ENCODE measurements at places on chromosomes 6 and 20.

GRCh38 chr20:58213121-58213520 is 15.3 kb downstream of the ANKRD60 start:
- DNase-seq: no peak

DNA sequence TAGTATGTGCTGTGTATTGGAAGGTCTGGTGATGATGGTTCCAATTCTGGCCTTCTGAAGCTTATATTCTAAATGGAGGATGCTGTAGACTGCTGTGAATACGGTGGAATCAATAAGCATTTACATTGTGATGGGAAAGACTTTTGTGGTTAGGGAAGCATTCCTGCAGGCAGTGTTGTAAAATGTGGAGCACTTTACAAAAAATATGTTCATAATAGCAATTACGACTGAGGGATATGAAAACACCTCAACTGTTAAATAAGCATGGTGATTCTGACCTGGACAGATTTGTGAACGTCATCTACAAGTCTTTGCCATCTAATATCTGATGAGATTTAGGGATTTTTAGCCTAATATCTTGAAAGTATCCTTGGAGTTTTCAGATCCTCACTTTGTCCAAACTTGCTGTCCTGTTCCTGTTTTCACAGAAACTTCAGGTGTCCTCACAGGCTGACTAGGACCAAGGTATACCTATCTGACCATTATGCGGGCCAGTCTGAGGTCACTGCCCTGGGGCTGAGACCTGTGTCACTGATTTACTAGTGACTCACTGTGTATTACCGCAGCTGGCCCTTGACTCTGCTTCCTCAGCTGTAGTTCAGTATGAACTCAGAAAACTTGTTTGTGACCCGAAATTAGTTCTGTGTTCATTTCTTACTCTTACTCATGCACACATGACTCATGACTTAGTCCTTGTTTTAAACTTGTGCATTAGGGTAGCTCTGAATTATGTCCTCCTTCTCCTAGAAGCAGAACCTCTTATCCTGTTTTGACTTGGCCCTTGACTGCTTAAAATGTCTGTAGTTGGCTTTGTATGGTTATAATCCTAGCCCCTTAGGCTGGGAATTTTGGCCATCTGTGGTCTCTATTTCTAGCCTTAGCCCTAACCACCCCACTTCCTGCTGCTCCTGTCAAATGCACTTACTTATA is 343.0 kb downstream of the CDKAL1 start:
- no peak for DNase-seq

DNA sequence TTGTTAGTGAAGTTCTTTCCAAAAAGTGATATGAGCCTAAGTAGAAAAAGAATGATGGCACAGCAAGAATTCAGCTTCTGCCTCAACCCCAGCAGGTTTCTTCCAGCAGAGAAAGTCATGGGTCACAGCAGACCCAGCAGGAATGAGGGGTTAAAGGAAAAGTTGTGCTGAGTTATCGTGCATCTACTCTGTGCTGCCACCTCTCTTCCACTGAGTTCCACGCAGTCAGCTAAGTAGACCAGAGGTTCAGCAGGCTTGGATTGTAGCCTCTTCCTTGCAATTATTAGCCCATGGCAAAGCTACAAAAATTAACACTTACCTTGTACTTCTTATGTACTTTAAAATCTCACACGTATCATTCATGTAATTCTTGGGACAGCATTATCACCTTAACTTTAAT is 510.8 kb downstream of the PTPRT start:
- DNase-seq: no peak

GRCh38 chr6:143117108-143117507 is 56.4 kb downstream of the AIG1 start:
- no peak for DNase-seq

- DNase-seq: no peak
These were observed 9.1 kb upstream of the MAP1LC3A start for GRCh38 chr20:34549291-34549928.

DNA sequence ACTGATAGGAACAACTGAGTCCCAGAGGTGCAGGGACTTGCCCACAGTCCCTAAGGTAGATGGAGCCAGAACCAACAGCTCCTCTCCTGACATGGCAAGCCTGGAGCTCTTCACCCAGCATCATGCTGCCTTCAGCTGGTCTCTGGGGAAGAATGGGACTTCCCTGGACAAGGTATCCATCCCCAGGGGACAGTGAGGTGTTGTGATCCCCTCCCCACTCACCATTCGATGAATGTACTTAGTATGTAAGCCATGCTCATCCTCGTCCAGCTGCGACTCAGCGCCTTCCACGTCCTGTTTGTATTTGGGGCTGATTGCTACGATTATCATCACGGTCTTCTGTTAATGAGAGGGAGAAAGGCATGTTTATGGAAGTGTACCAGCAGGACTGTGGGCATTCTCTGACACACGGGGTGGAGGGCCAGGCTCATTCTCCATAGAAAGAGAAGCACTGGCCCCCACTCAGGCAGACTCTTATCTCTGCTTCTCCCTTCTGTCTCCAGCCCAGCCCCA is 39.4 kb downstream of the TRAF3IP2 start:
- no peak for DNase-seq

DNA sequence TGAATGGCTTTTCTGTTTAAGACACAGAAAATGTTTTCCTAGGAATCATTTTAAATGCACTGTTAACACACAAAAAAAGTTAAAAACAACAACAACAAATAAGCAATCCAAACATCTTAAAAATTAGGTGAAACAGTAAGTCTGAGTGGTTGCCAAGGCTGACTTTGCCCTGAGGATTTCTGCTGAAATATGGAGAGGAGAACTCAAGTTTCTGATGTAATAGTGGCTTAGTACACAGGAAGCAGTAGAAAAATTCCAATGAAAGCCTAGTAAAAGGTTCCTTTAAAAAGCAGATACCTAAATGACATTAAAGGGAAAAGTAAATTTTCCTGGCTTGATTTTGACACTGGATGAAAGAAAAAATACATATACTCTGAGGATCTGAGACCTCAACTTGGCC is 184.2 kb downstream of the EPM2A start:
- no peak for DNase-seq

DNA sequence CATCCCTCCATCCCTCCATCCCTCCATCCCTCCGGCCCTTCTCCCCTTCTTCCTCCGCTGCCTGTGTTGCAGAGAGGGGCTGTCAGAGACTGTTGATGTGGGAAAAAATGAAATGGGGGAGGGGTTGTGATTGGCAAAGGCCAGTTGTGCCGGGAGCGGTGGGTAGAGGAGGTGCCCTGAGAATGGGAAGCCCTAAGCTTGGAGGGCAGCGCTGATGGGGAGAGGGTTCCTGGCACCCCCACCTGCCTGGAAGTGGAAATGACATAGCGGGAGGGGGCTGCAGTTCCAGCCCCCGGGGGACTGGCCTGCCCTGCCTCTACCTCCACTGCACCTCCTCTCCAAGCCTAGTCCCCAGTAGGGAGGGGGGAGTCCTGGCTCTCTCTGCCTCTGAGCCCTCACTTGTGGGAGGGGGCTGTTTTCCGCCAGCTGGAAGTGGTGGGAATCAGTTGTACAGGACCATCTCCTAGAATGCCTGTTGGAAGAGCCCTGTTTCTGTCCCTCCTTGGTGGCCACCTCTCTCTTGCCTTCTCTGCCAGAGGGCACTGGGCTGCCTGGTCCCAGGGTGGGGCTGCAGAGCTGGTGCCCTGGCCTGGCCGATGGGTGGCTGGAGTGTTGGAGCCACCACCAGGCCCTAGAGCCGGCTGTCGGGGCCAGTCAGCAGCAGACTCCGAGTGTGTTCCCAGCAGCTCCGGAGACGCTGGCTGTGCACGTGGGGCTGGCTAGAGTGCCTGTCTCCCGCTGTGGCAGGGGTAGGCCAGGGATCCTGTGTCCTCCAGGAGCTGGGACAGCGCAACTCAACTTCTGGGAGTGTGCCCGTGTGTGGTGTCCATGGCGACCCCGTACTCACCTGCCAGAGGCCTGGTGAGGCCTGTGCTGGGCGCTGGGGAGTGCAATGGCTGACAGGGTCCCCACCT is 1.5 kb downstream of the DLGAP4 start:
- no peak for DNase-seq

- DNase-seq: no peak
These were observed 16.7 kb upstream of the DEF6 start for GRCh38 chr6:35280903-35281302.

DNA sequence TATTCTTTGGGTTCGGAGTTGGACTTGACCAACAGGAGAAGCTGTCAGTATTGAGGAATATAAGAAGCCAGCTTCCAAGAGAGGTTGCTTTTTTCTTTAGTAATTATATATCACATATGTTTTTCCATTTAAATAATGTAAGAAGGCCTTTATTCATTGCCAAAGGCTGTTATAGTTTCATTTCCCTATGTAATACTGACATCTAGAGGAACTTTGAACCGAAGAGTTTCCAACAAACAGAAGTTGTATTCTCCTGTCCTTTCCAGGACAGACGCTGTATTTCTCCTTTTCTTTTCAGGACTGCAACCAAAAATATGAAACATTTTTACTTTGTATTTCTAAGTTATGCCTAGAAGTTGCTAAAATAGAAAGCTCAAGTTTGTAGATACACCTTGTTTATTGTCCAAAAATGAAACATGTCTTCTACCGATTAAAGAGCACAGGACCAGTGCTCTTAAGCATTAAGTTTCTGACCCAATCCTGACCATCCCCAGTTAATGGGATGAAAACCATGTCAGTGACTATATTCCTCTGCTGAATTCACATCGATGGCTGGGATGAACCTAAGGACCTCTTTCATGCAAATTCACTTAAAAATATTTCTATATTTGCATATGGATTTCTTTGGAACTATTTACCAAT is 55.1 kb downstream of the MYLK4 start:
- DNase-seq: no peak

DNA sequence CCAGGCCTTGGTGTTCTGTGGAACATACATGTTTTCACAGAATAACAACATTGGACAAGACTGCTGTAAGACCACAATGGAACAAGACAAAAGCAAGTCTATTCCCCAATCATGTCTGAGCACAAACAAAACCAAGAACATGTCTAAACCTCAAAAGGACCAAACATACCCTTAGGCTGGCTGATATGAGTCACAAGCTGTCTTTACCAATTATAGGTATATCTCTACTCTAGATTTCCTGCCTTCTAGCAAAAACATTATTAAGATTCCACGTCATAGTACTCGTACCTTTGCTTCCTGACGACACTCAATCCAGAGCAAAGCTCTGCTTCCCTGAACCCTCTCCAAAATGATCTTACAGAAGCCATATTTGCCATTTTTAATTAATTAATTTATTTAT is 15.4 kb upstream of the L3MBTL1 start:
- DNase-seq: no peak

DNA sequence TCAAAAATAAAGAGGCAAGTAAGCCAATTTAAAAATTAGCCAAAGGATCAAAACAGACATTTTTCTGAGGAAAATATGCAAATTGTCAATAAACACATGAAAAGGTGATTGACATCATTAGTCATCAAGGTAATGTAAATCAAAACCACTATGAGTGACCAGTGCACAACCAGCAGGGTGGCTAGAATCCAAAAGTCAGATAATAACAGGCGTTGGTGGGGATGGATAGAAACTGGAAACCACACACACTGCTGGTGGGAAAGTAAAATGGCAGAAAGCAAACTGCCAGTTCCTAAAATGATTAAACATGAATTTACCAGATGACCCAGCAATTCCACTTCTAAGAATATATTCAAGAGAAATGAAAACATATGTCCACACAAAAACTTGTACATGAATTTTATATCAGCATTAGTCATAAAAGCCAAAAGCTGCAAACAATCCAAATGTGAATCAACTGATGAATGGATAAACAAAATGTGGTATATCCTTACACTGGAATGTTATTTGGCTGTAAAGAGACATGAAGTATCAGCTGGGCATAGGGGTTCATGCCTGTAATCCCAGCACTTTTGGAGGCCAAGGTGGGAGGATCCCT is 74.8 kb upstream of the MBOAT1 start:
- no peak for DNase-seq

DNA sequence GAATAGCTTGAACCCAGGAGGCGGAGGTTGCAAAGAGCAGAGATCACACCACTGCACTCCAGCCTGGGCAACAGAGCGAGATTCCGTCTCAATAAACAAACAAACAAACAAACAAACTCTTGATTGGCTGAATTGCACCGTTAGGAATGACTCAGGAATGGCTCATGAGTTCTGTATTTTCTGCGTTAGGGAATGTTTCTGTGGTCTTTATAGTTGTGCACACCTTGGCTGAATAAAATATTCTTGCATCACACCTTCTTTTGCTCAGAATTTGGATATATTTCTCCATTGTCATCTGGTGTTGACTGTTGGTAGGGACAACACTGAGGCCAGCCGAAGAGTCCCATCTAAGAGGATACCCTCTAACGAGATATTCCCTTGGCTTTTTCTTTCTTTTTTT is 19.6 kb upstream of the PI16 start:
- DNase-seq: no peak

GRCh38 chr6:29907637-29908340 is 34.5 kb upstream of the HLA-A start:
- DNase-seq: no peak

GRCh38 chr6:33962246-33963027 is 158.6 kb upstream of the MLN start:
- no peak for DNase-seq

DNA sequence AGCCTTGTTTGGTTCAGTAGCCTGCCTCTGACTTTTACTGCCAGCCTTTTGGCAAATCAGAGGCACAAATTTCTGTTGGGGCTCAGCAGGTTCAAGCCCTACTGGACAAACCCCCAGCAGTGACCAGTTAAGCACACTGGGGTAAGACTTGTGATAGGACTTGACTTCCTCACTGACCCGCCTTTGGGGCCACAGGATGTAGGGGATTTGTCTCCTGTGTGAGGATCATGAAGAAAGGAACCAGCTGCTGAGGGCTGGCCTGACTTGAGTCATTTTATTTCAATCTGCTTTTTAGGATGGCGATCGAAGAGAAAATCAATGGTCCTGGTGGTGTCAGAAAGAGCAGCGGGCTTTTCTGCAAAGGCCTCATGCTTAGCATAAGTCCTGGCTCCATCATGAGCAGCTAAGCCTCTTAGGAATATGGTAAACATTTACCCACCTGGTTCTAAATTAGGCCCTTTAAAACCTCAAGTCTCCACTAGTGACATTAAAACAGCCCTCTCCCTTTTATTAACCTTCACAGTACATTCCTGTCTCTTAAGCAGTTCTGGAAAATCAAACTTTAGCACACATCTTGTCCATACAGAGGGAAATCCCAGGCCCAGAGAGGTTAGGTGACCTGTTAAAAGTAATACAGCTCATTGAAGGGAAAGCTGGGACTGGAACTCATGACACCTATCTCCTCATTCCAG is 16.6 kb downstream of the CHMP4B start:
- DNase-seq: no peak

DNA sequence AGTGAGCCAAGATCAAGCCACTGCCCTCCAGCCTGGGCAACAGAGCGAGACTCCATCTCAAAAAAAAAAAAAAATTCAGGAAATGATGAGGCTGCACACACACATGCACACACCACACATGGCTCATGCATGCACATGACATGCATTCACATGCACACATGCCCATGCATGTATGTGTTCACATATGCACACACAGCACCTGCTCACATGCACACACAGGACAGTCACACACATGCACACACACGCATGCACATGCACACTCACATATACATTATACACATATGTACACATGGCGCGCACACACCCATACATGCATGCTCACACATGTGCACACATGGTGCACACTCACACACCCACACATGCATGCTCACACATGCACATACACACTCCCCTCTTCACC is 22.5 kb downstream of the RIPOR3 start:
- no peak for DNase-seq
